Stimulated activated CD8-positive, alpha-beta memory T cell treated with anti-CD3 and anti-CD28 coated beads, Interleukin-4, amount 100 ng/mL, for 48 hours (primary cell): ENCODE measurements at places on chromosomes 5 and 9.

DNA sequence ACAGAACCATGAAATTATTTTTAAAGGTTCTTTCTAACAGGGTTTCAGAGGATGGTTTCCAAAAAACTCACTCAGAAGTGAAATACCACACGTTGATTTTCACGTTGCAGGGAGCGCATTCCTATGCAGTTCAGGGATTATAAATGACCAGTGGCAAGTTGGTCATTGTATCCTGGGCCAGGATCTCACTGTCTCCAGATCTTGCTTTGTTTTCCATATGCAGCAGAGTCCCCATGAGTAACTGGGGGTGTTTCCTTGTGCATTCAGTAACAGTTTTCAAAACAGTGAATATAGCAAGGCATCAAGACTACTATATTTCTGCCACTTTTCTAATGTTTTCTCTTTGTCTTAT lies 1064.9 kb upstream of the DMAC1 start:
- no peak for DNase-seq

- DNase-seq: no peak
These were observed 590.4 kb upstream of the SEMA6A start for GRCh38 chr5:117165068-117165467.

- no peak for DNase-seq
These were observed 71.0 kb downstream of the MED10 start for GRCh38 chr5:6307304-6307703.

DNA sequence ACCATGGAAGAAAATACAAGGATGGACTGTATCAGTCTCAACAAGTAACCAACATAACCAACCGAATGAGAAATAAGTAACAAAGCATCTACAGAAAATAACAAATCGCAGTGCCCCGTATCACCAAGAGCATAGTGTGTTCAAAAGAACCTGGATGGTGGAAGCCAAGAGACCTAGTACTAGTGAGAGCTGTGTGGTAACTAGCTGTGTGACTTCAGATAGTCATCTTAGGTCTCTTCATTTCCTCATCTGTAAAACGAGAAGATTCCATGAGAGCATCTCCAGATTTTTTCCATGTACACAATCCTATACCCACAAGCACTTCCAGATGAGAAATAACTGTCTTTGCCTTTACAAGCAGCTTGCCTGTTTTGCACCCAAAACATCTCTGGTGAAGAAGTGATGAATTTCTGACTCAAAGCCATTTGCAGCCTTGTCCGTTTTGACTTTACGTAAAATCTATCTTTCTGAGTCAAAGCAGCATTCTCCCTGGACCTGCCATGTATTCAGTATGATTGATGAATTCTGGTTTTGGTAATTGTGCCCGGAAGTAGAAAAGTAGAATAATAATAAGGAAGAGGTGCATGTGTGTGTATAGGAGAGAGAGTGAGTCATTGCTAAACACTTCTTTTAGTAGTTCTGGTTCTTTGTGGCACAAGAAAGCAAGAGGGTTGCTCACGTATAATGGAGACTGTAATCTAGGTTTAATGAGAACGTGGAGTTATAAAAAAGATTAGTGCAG lies 41.0 kb downstream of the AOPEP start:
- no peak for DNase-seq

DNA sequence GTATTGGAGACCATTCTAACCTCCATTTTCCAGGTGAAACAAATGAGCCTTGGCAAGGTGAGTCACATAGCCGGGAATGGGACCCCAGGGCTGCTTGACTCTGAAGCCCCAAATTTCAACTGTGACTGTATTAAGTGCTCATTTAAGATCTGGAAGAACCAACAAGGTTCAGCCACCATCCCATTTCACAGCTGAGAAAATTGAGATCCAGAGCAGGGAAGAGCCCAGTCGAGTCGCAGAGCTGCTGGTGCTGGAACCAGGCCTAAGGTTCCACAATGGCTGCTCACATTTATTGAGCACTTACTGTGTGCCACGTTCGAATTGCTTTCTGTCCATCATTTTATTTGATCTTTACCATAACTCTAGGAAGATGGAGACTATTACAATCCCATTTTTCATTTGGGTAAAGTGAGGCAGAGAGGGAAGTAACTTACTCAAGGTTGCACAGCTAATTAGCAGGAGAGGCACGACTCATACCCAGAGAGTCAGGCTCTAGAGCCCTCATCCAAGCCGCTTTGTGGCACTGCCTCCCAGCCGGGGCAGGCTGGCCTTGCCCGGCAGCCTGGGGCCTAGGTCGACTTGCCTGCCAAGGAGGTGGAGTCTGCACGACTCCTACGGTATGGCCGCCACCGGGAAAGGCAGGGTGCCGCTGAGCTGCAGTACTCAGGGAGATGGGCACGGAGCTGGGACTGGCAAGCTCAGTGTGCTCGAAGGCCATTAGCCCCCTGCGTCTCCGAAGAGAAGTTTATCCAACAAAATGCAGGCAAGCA lies 4.3 kb upstream of the NTNG2 start:
- no peak for DNase-seq

GRCh38 chr5:133819977-133820471 lies 148.4 kb downstream of the C5orf15 start:
- DNase-seq: no peak

DNA sequence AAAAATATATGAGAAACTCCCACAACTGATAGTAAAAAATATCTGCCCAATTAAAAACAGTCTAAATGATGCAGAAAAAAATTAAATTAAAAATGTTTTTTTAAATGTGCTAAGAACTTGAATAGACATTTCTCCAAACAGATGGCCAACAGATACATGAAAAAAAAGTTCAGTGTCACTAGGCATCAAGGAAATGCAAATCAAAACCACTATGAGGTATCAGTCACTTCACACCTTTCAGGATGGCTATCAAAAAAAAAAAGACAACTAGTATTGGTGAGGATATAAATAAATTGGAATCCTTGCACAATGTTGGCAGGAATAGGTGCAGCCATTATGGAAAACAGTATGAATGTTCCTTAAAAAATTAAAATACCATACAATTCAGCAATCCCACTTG lies 16.6 kb downstream of the ZNF131 start:
- no peak for DNase-seq

DNA sequence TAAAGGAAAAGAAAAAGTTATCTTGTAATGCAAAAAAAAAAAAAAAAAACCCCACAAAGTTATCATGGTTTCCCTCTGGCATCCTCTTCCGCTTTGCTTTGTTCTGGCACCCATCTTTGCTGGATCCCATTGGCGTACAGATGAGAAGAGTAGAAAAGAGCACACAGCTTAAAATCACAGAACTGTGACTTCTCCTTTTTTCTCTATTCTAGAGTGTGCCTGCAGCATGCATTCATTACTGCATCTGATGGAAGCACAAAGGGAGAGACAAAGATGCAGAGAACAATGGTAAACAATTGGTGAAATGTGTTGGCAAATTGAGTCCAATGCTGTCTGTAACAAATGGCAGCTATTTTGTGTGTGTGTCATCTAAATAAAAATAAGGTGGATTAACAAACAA lies 440.8 kb upstream of the PIK3R1 start:
- no peak for DNase-seq

GRCh38 chr9:120970244-120970643 lies 43.6 kb upstream of the TRAF1 start:
- DNase-seq: no peak

DNA sequence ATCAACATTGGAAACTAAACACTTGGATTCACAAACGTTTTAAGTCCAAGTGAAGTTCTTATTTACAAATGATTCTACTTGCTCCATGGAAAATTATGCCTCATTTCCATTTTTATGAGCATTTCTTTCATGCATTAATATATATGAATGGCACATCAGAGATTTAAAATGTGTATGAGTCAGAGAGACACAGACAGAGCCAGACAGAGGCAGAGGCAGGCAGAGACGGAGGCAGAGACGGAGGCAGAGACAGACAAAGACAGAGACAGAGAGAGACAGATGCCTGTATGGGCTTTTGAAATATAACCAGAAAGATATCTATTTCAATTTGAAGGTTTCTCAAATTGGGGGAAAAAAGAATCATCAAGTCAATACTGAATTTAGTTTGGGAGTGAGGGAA lies 649.0 kb downstream of the PTPRD start:
- DNase-seq: no peak

DNA sequence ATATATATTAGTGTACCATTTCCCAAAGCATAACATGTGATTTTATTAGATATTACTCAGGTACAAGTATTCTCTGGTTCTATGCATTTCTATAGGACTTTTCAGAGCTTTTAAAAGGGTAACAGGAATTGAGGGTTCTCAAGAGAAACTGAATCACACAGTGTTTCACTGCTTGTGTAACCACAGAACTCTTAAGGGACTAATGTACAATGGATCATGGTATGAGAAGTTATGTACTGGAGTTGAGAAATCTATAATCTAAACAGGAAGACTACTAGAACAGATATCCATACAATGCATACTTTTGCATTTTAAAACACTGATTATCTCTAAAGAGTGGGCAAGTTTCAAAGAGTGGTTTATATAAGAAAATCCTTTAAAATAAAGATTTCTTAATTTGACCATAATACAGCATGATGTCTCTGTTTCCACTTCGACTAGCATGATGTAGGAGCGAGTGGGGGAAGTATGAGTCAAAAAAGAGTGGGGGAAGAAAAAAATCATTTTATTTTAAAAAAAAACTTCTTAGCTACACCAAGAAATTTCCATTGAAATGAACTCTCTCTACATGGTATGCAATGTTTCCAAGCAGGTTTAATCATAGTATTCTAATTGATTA lies 183.5 kb downstream of the RFX3 start:
- no peak for DNase-seq

DNA sequence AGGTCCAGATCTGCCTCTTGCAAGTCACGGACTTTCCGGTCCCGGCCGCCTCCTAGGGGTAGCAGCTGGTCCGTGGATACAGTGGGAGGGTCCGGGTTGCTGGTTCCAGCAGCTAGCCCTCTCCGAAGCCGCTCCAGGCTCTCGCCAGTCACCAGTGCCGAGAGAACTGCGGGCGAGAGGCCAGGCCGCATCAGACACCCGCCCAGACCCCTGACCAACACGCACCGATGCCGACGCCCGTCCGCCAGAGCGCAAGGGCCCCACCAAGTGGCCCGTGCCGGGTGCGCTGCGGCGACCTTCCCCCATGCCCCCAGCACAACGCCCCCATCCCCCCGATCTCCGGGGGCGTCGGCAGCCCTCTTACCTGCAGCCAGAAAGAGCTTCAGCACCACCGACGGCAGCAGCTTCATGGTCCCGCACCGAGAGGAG lies 470 bp downstream of the HBEGF start:
- no peak for DNase-seq

- DNase-seq: peak; percentile 45
These were observed 1.1 kb downstream of the GCNT4 start for GRCh38 chr5:75051217-75051751.

GRCh38 chr5:132829742-132830435 lies 558 bp downstream of the SHROOM1 start:
- DNase-seq: peak; percentile 81

GRCh38 chr5:109454731-109455505 lies 45.1 kb upstream of the PJA2 start:
- no peak for DNase-seq

DNA sequence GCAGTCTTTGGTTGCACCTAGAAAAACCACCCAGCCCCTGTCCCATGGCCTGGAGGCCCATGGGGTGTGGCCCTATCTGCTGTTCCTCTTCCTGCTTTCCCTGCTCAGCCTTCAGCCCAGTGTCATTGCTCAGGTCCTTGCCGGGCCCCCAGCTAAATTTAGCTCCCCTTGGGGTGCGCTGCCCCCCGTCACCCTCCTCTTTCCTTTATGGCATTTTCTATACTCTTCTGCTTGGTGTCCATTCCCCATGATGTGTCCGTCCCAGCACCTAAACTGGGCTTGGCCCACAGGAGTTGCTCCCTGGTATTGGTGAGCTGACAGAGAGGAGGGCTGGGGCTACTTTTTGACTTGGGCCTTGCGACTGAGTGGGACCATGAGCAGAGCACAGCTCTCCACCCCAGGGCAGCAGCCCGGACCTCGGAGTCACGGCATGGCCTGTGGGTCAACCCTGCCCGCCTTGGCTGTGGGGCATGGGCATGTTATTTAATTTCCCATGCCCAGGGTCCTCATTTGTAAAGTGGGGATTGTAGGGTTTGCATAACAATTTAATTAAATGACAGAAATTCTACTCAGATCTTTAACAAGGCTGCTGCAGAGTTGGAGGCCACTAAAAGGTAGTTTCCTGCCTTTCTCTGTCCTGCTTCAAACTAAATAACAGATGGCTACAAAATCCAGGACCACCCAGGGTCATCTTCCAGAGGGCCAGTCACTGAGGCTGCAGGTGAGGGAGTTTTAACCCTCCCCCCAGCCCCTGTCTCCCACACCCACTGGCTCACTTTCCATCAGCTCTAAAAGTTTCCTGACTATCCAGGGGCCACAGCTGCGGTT lies 98.2 kb downstream of the DAP start:
- DNase-seq: no peak

GRCh38 chr9:108568093-108568492 lies 287.7 kb downstream of the ACTL7B start:
- DNase-seq: no peak
